ENCODE measurements at places on chromosomes 1 and 21.

DNA sequence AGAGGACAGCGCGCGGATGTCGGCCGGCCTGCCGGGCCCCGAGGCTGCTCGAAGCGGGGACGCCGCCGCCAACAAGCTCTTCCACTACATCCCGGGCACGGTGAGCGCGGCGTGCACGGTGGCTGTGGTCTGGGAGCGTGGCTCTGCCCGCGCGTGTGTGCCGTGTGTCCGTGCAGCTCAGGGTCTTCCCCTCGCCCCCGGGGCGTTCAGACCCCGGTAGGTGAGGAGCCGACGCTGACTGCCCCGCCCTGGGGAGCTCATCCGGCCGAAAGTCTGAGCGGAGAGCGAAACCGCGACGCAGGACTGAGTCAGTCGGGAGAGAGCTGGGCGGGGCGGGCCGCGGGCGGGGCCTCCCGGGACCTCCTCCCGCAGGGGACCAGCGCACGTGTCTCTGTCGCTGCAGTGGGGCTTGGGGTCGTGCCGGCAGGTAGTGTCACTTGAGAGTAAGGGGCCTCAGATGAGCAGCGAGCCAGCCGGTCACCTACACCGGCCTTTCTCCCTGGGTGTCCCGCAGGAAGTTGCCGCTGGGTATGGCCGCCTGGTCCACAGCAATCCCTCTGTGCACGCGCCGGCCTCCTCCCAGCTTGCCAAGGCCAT, 520 bp downstream of the PLEKHN1 start:
- DNase-seq: peak; percentile 71

GRCh38 chr1:113608399-113608798, 150.9 kb downstream of the PHTF1 start:
- DNase-seq: no peak

- no peak for DNase-seq
Measured at GRCh38 chr1:81554108-81554507, 246.6 kb upstream of the ADGRL2 start.

DNA sequence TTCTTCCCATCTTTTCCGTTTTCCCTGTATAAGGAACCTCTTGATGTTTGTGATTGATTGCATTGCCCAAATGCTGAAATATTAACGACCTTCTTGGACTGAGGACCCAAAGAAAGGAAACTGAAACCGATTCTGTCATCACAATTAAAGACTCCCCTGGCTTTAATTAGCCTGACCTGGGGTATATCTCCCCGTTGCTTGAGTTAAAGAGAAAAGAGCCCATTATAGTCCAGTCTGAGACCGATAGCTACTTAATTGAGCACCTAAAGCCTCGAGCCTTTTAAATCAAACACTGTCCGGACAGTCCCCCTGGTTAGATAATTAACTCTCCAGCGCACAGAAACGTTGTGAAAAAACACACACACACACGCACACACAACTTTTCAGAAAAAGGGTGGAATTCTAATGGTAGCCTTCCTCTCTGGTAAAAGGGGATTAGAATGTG, 8.0 kb downstream of the LMO4 start:
- no peak for DNase-seq

GRCh38 chr21:15742052-15742670, 12.4 kb downstream of the USP25 start:
- DNase-seq: no peak

GRCh38 chr1:108199201-108199691, 897 bp downstream of the SLC25A24 start:
- no peak for DNase-seq

DNA sequence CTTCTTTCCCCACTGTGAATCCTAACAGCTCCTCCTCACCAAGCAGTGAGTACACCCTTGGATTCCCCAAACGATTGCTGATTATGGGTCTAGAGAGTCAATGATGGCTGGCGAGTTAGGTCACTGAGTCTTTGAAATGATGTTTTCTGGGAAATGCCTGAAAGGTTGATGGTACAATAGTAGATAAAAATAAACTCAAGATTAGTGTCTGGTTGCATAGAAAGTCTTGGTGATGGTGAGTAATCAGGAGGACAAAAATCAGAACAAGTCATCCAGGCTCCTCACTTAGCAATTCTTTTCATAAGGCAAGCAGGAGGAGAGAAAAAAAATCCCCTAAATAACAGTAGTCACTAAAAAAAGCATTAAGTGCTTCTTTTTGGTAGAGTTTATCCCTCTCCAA, 22.6 kb downstream of the HLX start:
- DNase-seq: no peak

GRCh38 chr1:50268049-50268448, 155.2 kb downstream of the DMRTA2 start:
- DNase-seq: no peak

DNA sequence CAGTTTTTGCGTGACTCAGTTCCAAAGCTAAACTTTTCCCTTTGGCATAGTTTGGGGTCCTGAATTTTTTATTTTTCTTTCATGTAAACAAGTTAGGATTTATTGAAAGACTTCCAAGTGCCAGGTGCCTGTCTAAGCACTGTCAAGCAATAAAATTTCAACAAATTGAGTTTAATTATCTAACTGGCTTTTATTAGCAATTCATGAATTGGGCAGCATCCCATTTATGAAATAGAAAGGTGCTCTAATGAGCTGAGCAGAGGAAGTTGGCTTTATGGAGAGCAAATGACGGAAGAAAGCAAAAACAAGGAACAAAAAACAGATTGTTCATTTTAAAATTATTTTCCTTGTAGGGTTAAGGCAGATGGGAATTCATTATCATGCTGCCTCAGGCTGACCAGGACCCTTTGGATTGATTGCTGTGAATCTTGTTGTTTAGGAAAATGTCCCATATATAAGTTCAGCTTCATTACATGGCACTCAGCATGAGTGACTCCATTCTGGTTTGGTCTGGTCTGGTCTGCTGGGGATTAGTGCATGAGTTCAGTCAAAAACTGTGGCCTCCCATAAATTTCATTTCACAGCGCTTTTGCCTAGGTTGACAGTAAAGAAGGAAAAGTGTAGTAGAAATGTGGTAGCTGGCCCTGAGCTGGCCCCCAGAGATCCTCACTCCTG, 21.5 kb upstream of the COG2 start:
- DNase-seq: no peak

- DNase-seq: no peak
Measured at GRCh38 chr1:2611621-2612437, 21.0 kb downstream of the MMEL1 start.

- DNase-seq: peak; percentile 29
Measured at GRCh38 chr1:161066694-161067093, 3.0 kb downstream of the ARHGAP30 start.

- no peak for DNase-seq
Measured at GRCh38 chr1:43924516-43924915, 9.1 kb upstream of the ARTN start.

DNA sequence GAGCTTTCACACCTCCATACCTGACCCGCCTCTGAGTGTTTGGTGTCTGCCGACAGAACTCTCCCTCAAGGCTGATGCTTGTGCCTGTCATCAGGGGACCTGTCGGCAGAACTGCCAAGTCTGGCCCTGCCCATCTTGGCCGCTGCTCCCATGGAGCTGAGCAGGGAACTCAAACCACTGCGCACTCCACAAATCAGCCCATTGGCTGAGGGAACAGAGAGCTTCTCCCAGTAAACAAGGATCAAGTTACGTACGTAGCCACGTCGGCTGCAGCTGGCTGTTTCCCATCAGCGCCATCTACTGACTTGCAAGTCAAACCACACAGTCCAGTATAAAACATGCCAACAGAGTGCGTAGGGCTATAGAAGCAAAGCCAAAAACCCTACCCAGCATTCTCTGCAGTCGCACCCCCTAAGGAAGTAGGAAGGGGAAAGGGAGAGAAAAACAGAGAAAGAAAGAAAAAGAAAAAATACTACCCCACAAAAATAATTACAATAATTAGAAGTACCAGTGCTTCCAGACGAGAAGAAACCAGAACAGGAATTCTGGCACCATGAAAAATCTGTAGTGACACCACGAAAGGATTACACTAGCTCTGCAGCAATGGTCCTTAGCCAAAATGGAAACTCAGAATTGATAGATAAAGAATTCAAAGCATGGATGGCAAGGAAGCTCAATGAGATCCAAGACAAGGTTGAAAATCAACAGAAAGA, 13.1 kb downstream of the KRTAP13-1 start:
- no peak for DNase-seq

DNA sequence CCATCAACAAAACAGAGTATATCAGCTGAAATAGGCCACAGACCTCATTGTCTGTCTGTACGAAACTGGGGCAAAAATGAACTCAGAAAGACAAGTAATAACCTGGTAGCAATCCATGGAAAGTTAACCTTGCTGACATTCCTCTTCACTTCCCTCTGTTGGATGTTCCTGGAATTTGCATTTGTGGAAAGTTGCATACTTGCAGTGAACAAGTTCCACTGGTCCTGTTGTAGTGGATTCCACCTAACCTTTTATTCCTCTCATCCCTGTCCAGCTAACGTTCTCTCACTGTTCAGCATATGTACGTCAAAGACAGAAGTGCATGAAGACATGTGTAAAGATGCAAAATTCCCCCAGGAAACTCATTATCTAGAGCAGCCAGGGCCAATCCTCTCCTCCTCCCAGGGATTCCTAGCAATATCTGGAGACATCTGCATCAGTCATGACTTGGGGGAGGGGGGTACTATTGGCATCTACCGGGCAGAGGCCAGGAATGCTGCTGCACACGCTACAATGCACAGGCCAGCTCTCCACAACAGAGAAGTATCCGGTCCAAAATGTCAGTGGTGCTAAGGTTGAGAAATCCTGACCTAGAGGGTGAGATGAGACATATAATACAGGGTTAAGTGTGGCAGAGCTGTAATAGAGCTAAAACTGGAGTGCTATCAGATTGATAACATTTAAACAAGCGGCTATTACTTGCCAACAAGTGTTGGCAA, 8.2 kb downstream of the LPAR3 start:
- no peak for DNase-seq

DNA sequence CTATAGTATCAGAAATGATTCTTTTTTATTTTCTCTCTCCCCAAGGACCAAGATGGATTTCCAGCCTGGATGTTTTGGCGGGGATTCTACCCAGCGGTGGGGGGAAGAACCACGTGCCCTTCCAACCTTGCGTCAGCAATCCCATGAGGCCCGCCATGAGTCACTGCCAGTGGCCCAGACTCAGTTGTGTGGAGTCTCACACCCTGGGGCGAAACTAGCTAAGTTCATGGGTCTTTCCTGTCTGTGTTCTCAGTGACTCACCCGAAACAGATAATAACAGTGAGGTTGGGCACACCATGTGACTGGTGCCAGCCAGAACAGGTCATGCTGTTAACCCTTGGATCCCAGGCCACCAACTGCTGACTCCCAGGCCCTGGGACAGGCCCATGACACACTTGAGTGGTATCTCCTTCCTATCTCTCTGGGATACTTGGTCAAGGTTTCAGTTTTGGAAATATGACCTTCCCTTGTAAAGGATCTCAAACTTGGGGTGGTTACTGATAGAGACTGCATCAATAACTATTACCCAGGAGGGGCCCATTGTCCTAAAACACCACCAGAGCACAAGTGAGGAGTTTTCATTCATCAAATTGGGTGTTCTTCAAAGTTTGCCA, 98.0 kb upstream of the DUSP10 start:
- DNase-seq: peak; percentile 77

GRCh38 chr1:230465691-230466090, 39.6 kb upstream of the PGBD5 start:
- DNase-seq: no peak

- no peak for DNase-seq
Measured at GRCh38 chr1:32311709-32312393, 20.0 kb downstream of the HDAC1 start.

DNA sequence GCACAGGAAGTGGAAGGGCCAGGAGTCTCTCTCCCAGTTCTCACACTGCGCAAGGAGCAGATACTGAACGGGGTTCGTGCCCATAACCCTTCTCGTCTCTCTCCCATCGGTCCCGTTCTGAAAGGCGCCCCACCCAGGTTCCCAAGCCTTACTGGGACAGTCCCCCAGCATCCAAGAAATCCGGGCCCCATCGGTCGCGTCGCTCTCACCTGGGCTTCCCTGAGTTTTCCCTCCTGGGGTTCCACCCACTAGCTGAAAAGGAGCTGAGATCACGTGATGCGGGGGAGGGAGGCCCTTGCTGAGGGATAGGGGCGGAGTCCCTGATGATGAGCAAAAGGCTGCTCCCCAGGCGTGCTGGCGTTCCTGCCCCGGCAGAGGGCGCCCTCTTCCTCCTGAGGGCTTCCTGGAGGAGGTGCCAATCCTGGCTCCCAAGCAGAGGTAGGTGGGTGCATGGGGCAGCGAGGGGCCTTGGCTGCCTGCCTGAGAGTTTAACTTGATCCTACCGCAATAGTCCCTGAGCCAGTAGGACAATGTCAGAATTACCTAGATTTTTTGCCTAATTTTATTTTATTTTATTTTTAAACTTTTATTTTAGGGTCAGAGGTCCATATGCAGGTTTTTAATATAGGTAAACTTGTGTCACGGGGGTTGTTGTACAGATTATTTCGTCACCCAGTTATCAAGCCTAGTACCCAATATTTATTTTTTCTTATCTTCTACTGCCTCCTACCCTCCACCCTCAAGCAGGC, at the start of gene SPOCD1:
Gene SPOCD1 (minus strand): TSS at position 271 of the 749 bp plus-strand sequence. CDS start 689 bp downstream, outside the sequence.
- peak; percentile 82 for DNase-seq

GRCh38 chr1:205270764-205271163, 43.0 kb downstream of the TMCC2 start:
- DNase-seq: no peak

- DNase-seq: no peak
Measured at GRCh38 chr1:204480515-204480914, 14.1 kb downstream of the PIK3C2B start.

DNA sequence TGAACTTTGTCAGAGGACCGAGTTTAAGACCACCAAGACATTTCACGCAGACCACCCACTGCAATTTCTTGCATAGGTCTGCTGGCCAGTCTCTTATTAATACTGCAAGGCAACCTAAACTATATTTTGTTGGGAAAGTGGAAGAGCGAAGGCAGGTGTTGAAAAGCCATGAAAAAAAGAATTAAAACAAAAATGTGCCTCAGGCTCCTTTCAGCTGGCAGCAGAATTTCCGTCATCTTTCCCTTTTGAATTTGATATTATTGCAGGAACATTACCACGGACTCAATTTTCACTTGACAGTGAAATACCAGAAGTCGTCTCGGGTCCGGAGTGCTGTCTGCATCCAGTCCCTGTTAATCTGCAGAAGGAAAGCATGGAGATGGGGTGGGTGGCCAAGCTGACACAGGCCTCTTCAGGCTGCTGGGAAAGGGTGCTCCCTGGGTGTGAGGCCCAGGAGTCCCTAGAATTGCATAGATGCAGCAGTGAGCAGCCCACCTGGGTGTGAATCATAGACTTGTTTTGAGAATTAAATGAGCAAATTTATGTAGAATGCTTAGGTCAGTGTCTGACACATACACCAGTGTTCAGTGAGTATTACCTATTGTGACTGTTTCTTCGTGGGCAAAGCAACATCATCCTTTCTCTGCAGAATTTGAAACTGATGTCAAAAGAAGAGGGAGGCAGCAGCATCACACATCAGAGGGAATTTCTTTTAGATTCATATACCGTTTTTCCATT, 150.7 kb downstream of the PBX1 start:
- no peak for DNase-seq

- no peak for DNase-seq
Measured at GRCh38 chr1:20164694-20165202, 21.1 kb upstream of the UBXN10 start.

Measured in CD4-positive, alpha-beta T cell treated with Interleukin-1 beta for 1 hour (primary cell).